GM23338 (cell line): ENCODE measurements at places on chromosomes 5 and 9. TPM values are rescaled to one million over a fixed set of nuclear protein-coding genes. Genes with fewer than 3 reads are reported as not detected.

EEIG1 gene
- polyA plus RNA-seq: 11.2 and 11.5 TPM in 2 replicates

MZB1 gene
- 0.52 and 0.71 TPM in 2 replicates for polyA plus RNA-seq

ZNF879 gene
- 3.0 and 3.9 TPM in 2 replicates for polyA plus RNA-seq

TICAM2 gene
- 1.0 and 1.4 TPM in 2 replicates for polyA plus RNA-seq

WWC1 gene
- polyA plus RNA-seq: 23.6 and 25.4 TPM in 2 replicates

SPOCK1 gene
- polyA plus RNA-seq: 6.9 and 8.2 TPM in 2 replicates

DNAH5 gene
- polyA plus RNA-seq: 0.97 and 1.2 TPM in 2 replicates

NFIB gene
- polyA plus RNA-seq: 2.4 and 3.9 TPM in 2 replicates

SHOC1 gene
- polyA plus RNA-seq: 0.21 and 0.39 TPM in 2 replicates

RAB3C gene
- polyA plus RNA-seq: 27.6 and 30.6 TPM in 2 replicates

IL9 gene
- polyA plus RNA-seq: not detected in 2 replicates

MSMP gene
- polyA plus RNA-seq: 0.57 and 0.81 TPM in 2 replicates

SPAG8 gene
- 0.17 and 0.45 TPM in 2 replicates for polyA plus RNA-seq

PLK2 gene
- polyA plus RNA-seq: 12.0 and 13.5 TPM in 2 replicates

CDH9 gene
- polyA plus RNA-seq: 0.26 and 0.33 TPM in 2 replicates

FAM114A2 gene
- 4.7 and 4.9 TPM in 2 replicates for polyA plus RNA-seq

OR2Y1 gene
- not detected in 2 replicates for polyA plus RNA-seq

FOXD4 gene
- polyA plus RNA-seq: not detected in 2 replicates

PIK3R1 gene
- 3.4 and 5.9 TPM in 2 replicates for polyA plus RNA-seq

SLC1A3 gene
- 30.4 and 40.7 TPM in 2 replicates for polyA plus RNA-seq

CORO2A gene
- 12.9 TPM in 2 replicates for polyA plus RNA-seq

TMEM252 gene
- polyA plus RNA-seq: not detected in 2 replicates

GPR150 gene
- 0.10 and 0.47 TPM in 2 replicates for polyA plus RNA-seq

SARDH gene
- polyA plus RNA-seq: 2.6 and 2.8 TPM in 2 replicates

TMC1 gene
- polyA plus RNA-seq: 0.42 and 0.61 TPM in 2 replicates

RMI1 gene
- 14.5 and 16.9 TPM in 2 replicates for polyA plus RNA-seq

KCNV2 gene
- polyA plus RNA-seq: 0.38 and 0.60 TPM in 2 replicates

GFI1B gene
- polyA plus RNA-seq: 0.28 TPM in 1 of 2 replicates, not detected in the other

FOXI1 gene
- polyA plus RNA-seq: not detected in 2 replicates

NEUROG1 gene
- polyA plus RNA-seq: 0.16 TPM in 1 of 2 replicates, not detected in the other

LIFR gene
- 10.6 and 11.0 TPM in 2 replicates for polyA plus RNA-seq

TNFSF15 gene
- polyA plus RNA-seq: 0.03 and 0.06 TPM in 2 replicates

FGFR4 gene
- polyA plus RNA-seq: 40.3 and 43.4 TPM in 2 replicates

IFNA13 gene
- polyA plus RNA-seq: not detected in 2 replicates

LCN2 gene
- polyA plus RNA-seq: 2.0 and 2.7 TPM in 2 replicates

CFAP77 gene
- polyA plus RNA-seq: 0.94 and 1.3 TPM in 2 replicates

MYORG gene
- 1.3 and 1.5 TPM in 2 replicates for polyA plus RNA-seq

SLC26A2 gene
- polyA plus RNA-seq: 3.4 and 3.5 TPM in 2 replicates

SAPCD2 gene
- polyA plus RNA-seq: 13.4 and 14.5 TPM in 2 replicates

TRIM36 gene
- 4.3 and 4.4 TPM in 2 replicates for polyA plus RNA-seq

CDK5RAP2 gene
- polyA plus RNA-seq: 46.1 and 50.7 TPM in 2 replicates

GDNF gene
- 0.13 and 0.21 TPM in 2 replicates for polyA plus RNA-seq
